ENCODE measurements at places on chromosomes 6 and 20.
A peak's percentile ranks its signal among the peaks of the same experiment; 100 is the strongest.

DNA sequence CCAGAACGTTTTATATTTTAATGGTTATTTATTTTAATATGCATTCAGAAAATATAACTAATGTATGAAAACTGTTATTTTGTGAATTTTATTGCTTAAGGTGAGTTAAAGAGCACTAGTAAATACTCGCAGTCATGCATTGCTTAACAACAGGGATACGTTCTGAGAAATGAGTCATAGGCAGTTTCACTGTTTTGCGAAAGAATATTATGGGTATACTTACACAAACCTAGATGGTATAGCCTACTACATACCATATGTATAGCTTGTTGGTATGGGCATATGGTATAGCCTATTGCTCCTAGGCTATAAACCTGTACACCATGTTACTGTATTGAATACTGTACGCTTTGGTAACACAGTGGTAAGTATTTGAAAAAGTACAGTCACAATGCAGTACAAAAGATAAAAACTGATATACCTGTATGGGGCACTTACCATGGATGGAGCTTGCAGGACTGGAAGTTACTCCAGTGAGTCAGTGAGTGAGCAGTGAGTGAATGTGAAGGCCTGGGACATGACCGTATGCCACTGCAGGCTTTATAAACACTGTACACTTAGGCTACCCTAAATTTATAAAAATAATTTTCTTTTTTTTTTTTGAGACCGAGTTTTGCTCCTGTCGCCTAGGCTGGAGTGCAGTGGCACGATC lies 38.5 kb downstream of the ARFGEF2 start:
- no peak for DNase-seq

DNA sequence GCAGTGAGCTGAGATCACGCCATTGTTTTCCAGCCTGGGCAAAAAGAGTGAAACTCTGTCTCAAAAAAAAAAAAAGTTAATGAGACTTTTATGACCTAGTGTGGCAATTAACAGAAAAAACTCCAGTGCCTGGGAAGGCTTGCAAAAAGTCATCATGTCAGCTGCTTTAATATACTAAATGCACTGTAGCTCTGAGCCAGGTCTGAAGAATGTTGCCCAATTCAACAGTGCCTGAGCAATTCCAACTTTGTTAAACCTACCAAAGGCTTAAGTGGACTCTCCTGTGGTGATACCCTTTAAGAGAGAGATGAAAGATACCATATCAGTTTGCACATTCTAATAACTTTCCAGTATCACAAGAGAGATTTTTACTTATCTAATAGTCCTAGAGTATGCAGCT lies 6.5 kb upstream of the ROS1 start:
- no peak for DNase-seq

DNA sequence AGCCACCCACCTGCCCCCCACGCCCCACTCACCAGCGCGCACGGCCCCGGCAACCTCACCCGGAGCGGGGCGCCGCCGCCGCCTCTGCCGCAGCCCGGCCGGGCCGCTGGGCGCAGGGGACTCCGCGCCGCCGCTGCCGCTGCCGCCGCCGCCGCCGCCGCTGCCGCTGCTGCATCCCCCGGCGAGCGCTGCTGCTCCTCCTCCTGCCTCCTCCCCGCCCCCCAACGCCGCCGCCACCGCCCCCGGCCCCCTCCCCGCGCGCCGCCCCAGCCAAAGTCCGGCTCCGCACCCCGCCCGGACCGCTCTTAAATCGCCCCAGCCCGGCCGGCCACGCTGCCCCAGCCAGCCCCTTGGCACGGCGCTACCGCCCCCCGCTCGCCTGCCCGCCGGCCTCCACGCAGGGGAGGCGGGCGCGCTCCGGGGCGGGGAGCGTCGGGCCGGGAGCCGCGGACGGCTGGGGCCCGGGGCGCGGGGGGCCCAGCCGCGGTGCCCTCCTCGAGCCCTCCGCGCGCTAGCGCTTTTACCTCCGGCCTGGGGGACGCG lies at the start of gene SULF2:
TSS of gene SULF2 (minus strand) at position 171 of the 543 bp plus-strand sequence. CDS start 28,118 bp downstream, outside the sequence.
- peak; percentile 26 for DNase-seq

DNA sequence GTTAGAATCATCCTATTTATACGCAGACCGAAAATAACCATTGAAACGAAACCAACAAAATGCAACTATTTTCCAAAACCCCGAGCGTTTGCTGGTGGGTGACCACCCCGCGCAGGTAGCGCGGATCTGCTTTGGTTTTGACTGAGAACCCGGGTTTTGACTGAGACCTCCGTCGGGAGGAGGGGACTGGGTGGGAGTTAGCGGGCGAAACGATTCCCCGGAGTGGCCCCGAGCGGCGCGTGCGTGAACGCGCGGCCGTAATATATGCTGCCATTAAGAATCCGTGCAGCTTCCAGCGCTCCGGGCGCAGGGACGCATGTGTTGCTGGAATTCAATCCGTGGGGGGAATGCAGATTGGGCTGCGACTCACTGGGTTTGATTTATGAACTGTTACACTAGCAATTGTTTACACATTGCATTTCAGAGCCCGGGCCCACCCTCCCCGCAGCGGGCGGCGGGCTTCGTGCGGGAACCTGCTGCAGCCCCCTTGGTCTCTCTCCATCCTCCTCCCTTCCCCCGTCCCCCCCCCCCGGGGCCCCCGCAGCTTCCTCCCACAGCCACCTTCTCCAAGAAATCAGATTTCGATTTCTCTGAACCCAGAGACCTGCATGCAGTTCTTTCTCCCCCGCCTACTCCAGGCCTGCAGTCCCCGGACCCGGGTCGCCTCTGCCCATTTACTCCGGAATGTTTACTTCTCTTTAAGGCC lies 9.9 kb downstream of the NRN1 start:
- DNase-seq, result peak; percentile 19

- DNase-seq, result no peak
These were observed 166.9 kb upstream of the RNF24 start for GRCh38 chr20:4181956-4182945.

- no peak for DNase-seq
These were observed 9.9 kb downstream of the SRSF6 start for GRCh38 chr20:43467589-43467988.

GRCh38 chr6:83962582-83962981 lies 71.0 kb upstream of the MRAP2 start:
- DNase-seq, result no peak

GRCh38 chr6:5058254-5058653 lies 26.9 kb upstream of the PPP1R3G start:
- no peak for DNase-seq

DNA sequence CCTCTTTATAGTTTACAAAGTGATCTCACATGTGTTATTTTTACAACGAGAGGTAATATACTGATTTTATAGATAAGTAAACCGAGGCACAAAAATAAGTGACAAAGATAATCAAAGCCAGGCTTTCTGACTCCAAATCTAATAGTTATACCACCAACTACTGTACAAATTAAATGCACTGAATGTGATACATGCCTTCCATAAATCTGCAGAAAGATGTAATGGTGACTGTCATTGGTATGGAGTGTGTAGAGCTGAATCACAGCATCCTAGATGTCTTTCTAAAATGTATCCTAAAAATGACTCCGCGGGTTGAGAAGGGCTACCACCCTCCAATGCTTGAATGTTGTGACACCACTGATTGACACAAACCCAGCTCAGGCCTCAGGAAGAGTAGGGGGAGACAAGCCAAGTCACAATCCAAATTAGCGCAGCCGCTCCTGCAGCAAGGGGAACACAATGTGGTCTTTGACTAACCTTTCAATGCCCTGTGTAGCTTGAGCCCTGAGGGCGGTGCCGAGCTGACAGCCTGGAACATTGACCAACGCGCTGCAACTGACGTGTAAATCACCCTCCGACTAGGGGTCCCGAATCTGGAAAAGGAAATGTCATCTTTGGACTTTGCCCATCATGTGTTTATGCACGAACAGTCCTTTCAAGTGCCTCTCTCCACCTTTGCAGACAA lies 136.8 kb downstream of the OLIG3 start:
- DNase-seq, result no peak

GRCh38 chr20:44532981-44533331 lies 11.1 kb upstream of the SERINC3 start:
- DNase-seq, result no peak

DNA sequence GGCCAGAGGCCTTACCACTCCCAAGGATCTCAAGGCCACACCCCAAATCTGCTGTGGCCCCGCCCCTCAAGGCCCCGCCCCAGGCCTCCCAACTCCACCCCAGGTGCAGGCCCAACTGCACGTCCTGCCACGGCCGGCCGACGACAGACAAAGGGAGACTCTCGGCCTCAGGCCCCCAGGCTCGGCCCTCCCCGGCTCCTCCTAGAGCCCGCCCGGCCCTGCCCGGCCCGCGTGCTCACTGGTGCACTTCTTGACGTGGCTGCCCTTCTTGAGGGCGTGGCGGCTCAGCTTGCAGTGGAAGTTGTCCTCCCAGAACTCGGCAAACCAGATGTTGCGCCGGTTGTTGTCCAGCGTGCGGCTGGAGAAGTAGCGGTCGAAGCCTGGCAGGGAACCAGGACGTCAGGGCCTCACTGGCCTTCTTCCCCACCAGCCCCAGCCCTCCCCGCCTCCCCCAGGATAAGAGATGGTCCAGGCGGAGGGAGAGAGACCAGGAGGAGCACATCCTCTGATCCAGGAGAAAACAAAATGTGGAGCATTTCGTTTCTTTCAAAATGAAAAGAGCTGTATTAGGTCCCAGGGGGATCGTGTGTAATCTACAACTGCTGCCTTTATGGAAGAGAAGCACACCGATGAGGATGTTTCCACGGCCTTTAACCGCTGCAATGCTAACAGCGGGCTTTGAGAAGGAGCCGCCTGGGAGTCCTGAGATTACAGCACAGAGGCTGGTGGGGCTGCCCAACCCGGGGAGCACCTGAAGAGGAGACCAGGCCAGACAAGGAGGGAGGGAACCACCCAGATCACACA lies 89.4 kb downstream of the GRM4 start:
- DNase-seq, result no peak

- no peak for DNase-seq
These were observed 4.1 kb downstream of the HLA-C start for GRCh38 chr6:31267651-31268368.

DNA sequence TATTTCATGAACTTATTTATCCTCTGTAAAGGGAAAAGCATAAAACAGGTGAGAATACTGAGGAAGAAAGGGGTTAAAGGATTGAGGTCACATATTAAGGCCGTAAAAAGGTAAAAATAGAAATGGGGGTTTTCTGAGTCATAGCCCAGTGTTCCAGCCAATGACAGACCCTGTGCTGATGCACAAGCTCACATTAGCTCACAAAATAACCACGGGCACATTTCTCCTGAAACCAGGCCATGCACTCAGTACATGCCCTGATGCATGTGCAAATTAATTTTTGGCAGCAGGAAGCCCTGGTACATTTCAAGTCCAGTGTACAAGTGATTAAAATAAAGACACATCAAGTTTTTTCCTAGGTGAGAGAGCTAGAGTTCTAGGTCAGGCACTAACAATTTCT lies 194.4 kb downstream of the TMEM200A start:
- no peak for DNase-seq

- DNase-seq, result no peak
These were observed 10.2 kb downstream of the CHMP4B start for GRCh38 chr20:33821270-33821836.

GRCh38 chr6:124941259-124941658 lies 21.0 kb upstream of the RNF217 start:
- DNase-seq, result no peak

DNA sequence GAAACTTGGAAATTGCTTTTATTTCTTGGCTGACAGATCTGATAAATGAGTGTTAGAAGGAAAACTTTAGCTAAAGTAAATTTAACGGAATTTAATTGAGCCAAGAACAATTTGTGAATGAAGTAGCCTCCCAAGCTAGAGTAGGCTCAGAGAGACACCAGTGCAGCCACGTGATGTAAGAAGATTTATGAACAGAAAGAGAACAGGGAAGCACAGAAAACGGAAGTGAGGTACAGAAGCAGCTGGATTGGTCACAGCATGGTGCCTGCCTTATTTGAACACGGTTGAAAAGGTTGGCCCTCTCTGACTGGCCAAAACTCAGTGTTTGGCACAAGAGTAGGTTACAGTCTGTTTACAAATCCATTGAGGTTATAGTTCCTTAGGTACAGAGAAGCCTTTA lies 29.5 kb upstream of the IFNGR1 start:
- no peak for DNase-seq

- DNase-seq, result no peak
These were observed 1018.6 kb upstream of the EYS start for GRCh38 chr6:66725670-66726069.

DNA sequence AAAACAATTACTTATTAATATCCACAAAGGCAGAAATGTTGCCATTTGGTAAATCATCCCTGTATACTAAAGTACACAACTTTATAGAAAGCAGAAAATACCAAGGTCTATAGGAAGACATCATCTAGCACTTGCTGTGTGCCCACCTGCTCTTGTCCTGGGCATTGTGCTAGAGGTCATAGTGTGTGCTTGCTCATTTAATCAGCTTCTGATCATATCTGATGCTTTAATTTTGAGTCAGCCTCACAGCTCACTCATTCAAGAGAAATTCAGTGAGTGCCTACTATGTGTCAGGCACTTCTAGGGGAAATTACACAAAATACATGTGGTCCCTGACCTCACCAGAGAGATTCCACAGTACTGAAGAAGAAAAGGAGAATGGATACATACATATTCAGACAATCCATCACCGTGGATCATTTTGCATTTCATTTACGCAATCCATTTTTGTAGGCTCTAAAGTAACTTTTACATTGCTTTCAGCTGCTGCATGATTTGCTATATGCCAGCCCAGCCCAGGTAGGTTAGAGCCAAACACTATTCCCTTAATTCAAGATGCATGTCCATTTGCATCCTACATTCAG lies 167.9 kb upstream of the MCHR2 start:
- no peak for DNase-seq

GRCh38 chr6:143652841-143653331 lies 24.9 kb upstream of the PHACTR2 start:
- peak; percentile 10 for DNase-seq

DNA sequence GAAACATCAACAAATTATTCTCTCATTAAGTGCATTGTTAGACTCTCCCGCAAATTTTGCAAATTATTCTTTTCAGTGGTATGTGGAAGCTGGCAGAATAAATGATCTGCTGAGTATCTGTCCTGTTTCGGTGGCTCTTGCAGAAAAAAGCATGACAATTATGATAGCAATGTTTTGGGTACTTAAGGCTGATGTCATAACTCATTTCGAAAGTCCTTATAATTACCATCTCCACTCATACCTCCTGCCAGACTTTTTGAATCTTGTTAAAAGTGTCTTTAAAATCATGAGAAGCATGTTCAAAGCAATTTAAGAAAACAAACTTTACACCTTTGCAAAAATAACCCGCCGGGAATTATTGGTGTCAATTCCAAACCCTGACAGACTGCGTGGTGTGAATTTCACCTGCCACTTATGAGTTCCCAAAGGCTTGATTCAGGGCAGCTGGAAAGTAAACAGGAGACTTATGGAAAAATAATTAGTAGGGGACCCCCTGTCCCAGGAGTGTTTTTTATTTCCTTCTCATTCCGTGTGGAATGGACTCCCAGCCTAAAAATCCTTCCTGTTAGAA lies 87.6 kb upstream of the E2F3 start:
- peak; percentile 61 for DNase-seq

GRCh38 chr6:116973976-116974375 lies 96.9 kb downstream of the RFX6 start:
- DNase-seq, result no peak

GRCh38 chr6:43682724-43683429 lies 4.7 kb downstream of the MRPS18A start:
- DNase-seq, result no peak

GRCh38 chr6:82237013-82237412 lies 10.5 kb downstream of the IBTK start:
- peak; percentile 61 for DNase-seq

All from NCI-H2171 (cell line).